ENCODE measurements at places on chromosomes 4 and X.

DNA sequence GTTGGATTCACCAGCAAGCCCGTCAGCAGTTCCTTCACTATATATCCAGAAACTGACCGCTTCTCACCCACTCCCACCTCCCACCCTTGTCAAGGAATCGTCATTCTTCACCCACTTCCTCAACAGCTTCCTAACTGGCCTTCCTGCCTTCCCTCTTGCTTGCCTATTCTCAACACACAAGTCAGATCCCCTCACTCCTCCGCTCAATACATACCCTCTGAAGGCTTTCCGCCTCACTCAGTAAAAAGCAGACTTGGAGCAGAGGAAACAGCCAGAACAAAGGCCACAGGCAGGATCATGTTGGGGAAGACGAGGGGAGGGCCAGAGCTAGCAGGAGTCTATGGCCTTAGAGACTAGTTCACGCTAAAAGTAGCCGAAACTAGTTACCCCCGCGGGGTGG lies 23.7 kb downstream of the RWDD4 start:
- no peak for DNase-seq

GRCh38 chr4:184464759-184465454 lies 9.4 kb downstream of the IRF2 start:
- DNase-seq, result no peak

- no peak for DNase-seq
Measured at GRCh38 chrX:127702527-127702926, 349.7 kb downstream of the ACTRT1 start.

DNA sequence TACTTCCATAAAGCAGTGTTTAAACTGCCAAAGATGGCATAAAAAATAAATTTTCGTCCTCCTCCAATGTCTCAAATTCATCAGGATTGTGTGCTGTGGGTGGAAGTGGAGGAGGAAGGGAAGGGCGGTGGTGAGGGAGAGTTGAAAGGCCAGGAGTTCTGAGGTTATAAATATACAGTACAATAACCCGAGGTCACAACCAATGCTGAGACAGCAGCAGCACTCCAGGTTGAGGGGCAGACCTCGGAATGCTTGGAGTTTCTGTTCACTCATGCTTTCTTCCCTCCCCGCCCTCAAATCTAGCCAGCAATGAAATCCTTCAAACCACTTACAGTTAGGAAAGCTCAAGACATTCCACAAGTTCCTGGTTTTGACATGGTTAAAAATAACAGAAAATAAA lies 134.0 kb upstream of the SMAD1 start:
- no peak for DNase-seq

DNA sequence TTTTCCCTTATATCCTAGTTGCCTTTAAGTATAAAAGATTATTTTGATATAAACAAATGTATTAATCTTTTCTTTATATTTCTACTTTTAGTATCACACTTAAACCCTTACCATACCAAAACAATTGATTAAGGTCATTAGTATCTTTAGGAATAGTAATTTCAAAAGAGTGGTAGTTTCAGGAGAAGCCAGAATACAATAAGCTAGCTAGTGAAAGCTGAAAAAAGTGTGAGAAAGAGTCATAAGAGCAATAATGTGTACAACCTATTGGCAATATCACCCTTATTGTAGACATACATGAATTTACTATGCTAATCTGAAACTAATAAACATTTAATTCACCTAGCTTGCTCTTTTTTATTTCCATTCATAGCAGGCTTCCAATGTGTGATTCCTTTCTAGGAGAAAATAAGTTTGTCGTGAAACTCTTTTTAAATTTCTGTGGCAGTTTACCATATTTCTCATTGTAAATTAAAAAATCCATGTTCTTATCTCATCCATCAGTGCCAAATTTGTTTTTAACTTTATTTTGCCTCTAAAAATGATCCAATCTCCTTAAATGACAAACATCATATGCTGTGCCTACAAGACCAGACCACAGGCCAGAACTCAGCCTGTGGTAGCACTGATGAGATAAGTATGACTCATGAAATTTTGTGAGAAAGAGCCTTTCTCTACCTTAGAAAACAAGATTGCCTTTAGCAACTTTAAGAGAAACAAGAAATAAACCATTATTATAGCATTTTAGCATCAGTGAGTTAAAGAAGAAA lies 8.1 kb downstream of the NEK1 start:
- DNase-seq, result no peak

- DNase-seq, result no peak
Measured at GRCh38 chr4:38785901-38786402, 3.2 kb upstream of the TLR10 start.

- no peak for DNase-seq
Measured at GRCh38 chrX:52270453-52271116, 85.9 kb downstream of the MAGED4 start.

GRCh38 chr4:127775843-127776242 lies 6.3 kb upstream of the HSPA4L start:
- DNase-seq, result no peak

- no peak for DNase-seq
Measured at GRCh38 chr4:19193274-19193981, 1058.3 kb upstream of the SLIT2 start.

- no peak for DNase-seq
Measured at GRCh38 chr4:178917756-178918155, 1475.5 kb upstream of the AGA start.

DNA sequence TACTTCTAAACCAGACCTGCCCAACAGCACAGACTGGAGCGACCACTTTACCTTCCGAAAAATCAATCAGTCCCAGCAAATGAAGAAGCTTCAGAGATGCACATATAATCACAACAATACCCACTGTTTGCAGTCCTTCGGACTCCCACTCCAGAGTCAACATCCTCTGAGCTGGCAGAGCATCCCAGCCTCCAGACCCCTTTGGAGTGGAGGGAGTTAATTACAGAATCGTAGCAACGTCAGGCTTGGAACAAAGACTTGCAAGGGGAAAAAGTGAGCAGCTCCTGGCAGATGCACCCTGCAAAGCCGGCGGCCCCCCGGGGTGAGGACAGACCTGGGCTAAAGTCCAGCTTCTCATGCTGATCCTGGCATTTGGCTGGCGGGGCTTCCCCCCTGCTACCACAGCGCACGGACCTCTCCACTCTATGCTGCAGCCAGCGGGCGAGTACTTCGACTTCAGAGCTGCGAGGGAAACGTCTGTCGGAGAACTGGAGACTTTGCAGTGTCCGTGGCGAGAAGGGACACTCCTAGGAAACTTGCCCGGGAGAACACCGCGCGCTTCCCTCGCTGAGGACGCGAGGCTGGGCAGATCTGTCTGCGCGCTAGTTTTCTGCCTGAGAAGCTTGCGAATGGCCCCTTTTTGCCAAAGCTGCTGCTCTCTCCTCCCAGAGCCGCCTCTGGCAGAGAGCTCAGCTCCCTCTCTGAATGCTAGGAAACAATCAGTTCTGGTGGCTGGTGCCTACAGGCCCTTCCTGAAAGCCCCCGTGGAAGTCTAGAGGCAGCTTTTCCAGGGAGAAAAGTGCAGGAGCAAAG lies 283.7 kb downstream of the PACRGL start:
- no peak for DNase-seq

DNA sequence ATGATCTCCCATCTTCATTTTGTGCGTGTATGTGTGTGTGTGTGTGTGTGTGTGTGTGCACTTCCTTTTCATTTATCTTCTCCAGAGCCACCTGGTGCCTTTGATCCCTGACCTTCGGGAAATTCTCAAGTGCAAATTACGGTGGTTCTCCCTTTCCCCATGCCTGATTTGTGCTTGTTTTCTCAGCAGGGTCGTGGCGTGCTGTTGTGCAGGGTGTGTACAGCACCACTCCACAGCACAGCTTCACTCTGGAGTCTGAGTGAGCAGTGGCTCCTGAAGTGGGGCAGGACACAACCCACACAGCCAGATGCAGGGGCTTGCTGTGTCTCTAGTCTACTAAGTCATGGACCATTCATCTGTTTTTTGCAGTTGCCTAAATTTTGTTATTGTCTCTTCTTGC lies 114.2 kb upstream of the TBC1D9 start:
- no peak for DNase-seq

- DNase-seq, result no peak
Measured at GRCh38 chrX:17597836-17598439, 139.4 kb upstream of the SCML1 start.

- DNase-seq, result no peak
Measured at GRCh38 chr4:130808492-130808891, 1712.5 kb downstream of the C4orf33 start.

DNA sequence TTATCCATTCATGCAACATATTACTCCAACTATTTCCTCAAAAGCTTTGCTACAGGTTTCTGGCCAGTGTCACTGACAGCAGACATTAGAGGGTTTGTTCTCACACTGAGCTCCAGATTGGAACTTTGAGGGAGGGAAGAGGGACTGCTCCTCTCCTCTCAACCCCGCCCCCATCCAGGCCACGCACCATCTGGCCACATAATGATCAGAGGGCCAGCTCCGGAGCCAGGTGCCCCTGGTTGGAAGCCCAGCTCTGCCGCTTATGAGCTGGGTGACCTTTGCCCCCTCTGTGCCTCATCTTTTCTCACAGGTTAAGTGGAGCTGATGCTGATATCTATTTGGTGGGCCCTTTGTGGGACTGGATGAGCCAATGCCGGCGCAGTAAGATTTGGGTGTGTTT lies 55.8 kb downstream of the C4orf50 start:
- DNase-seq, result no peak
